Epithelial cell of prostate (primary cell): ENCODE measurements at places on chromosomes 2 and 18.

- DNase-seq: no peak
Measured at GRCh38 chr2:81839780-81840179, 1535.2 kb upstream of the LRRTM1 start.

GRCh38 chr2:134725876-134726275 is 7.1 kb upstream of the TMEM163 start:
- DNase-seq: no peak

DNA sequence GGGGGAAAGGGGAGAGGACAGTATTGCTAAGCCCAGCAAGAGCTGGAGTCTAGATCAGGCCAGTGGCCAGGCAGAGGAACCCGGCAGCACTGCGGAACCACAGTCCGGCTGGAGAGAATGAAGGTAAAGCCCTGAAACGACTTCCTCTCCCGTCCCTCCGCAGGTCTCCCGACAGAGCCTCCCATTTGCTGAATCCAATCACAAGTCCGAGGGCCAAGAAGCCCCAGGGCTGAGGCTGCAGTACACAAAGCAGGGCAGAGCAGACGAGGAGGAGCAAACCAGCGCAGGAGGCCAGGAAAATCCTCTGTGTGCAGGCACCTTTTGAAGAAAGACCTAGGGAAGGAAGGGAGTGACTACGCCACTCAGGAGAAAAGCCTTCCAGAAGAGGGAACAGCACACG is 104.4 kb downstream of the OSBPL1A start:
- no peak for DNase-seq

- peak; percentile 56 for DNase-seq
Measured at GRCh38 chr2:215530191-215530968, 94.5 kb upstream of the FN1 start.
